ENCODE measurements at places on chromosomes 1 and 21. TPM values are rescaled to one million over a fixed set of nuclear protein-coding genes. Genes with fewer than 3 reads are reported as not detected.

- H3K4me3 ChIP-seq = no peak overlapping the region
- no peaks in the 10 kb centered on the region for H3K36me3 ChIP-seq
- no peaks in the 10 kb centered on the region for H3K27me3 ChIP-seq
- H3K27ac ChIP-seq = no peak overlapping the region
- H3K4me1 ChIP-seq = peaks cover 2% of the 10 kb centered on the region
Measured at GRCh38 chr1:61271412-61271789, 189.0 kb downstream of the NFIA start.

DNA sequence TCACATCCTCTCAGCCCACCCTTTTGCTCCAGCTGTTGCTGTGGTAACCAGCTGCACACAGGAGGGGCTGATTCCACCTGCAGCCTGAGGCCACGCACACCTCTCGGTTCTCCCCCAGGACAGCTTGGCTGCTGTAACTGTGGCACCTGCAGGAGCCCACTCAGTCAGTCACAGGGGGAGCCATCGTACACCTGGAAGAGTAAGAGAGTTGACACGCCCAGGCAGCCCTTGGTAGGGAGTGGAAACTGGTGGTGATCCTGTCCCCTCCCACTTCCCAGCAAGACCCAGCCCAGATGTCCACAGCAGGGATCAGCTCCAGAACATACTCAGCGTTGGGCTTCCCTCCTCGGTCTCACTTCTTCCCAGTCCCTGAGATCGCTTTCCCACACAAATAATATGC lies 32.2 kb upstream of the BACE2 start:
- peaks cover 30% of the 10 kb centered on the region for H3K4me1 ChIP-seq
- H3K27me3 ChIP-seq = peaks cover 3% of the 10 kb centered on the region
- no peak overlapping the region for H3K4me3 ChIP-seq
- H3K27ac ChIP-seq = peak overlapping the region; percentile 65
- DNase-seq = peak; percentile 64

DNA sequence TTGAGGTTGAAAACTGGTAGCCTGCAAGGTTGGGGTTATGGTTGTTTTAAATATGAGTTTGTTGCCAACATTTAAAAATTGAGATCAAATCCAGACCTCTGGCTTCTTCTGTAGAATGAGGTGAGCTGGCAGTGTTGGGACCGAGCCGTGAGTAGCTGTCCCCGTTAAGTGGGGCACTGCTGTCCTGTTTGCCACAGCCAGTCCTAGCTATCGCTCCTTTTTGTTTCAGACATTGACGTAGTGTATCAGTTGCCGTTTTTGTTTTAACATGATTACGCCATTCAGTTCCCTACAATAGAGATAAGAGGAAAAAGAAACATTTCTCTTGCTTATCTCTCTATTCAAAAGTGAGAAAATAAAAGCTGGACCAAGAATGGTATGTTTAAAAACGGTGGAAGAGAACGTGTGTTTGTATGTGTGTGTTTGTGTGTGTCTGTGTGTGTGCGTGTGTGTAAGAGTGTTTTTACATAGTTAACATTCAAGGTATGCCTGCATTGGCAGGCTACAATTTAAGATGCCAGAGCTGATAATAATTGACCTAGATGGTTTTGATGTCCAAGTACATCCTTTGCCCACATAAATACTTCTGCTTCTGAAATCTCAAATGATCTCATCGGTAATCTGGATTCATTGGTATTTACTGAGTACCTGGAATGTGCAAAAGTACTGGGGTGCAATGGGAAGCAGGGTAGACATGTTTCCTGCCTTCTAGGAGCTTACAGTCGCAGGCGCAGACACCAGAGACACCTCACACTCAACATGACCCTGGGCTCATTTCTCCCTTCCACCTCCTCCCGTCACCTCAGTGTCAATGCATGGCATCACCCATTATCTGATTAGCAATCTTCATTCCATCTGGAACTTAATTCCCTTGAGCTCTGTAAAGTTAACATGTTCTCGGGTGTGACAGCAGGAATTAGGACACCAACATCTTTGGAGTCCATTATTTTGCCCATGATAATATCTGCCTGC lies 65.8 kb downstream of the HUNK start:
- peaks cover 4% of the 10 kb centered on the region for H3K36me3 ChIP-seq
- no peak for DNase-seq
- no peaks in the 10 kb centered on the region for H3K4me1 ChIP-seq
- no peak overlapping the region for H3K27ac ChIP-seq

- H3K27me3 ChIP-seq = no peaks in the 10 kb centered on the region
- peak; percentile 92 for DNase-seq
- H3K27ac ChIP-seq = peak overlapping the region; percentile 43
- peaks cover 2% of the 10 kb centered on the region for H3K4me1 ChIP-seq
- H3K4me3 ChIP-seq = no peak overlapping the region
Measured at GRCh38 chr21:17921579-17922530, 102.7 kb upstream of the C21orf91 start.

DNA sequence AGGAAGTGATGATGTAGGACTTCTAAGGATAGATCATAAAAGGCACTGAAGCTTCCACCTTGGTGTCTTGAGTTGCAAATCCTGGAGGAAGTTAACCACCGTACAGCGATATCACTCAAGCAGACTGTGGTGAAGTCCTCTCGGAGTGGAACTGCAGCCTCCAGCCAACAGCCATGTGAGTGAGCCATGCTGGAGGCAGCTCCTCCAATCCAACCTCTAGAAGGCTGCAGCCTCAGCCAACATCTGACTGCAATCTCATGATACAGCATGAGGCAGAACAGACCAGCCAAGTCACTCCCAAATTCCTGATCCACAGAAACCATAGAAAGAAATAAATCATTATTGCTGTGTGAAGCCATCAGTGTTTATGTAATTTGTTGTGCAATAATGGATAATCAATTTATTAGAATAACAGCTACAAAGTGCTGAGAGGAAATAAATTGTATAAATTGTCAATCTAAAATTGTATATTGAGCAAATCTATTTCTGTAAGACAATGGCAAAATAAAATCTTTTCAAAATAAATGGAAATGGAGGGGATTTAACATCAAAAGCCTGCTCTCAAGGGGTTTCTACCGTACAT lies 65.0 kb downstream of the PRSS38 start:
- no peak overlapping the region for H3K4me3 ChIP-seq
- peaks cover 5% of the 10 kb centered on the region for H3K4me1 ChIP-seq

DNA sequence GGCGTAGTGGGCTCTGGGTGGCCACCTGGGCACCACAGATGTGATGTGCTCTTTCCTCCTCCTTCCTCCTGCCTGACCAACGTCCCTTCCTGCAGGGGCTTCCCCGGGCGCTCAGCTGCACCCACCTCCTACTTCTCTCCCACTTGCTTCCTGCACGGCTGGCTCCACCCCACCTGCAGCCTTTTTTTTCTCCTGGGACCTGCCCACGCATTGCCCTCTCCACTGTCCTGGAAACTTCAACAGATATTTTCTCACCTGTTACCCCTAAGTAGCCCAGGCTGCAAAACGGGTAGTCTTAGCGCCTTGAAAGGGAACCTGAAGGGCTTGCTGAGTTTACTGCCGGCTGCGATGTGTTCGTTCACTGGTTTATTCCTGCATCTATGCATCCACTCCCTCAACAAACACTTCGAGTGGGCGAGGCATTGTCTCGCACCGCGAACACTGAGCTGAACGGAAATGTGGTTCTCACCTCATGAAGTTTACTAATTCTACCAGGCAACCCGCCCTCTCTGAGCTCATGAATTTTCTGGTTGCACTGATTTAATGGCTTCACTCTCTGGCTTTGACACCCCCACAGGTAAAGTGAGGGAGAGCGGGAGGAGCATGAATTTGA lies 23.6 kb downstream of the ZBTB18 start:
- H3K4me3 ChIP-seq = no peak overlapping the region
- no peak for DNase-seq
- H3K27me3 ChIP-seq = peaks cover 2% of the 10 kb centered on the region
- no peaks in the 10 kb centered on the region for H3K36me3 ChIP-seq
- no peak overlapping the region for H3K27ac ChIP-seq
- peaks cover 12% of the 10 kb centered on the region for H3K4me1 ChIP-seq

GRCh38 chr1:32159189-32159588 lies 20.3 kb upstream of the TXLNA start:
- DNase-seq = no peak
- H3K27ac ChIP-seq = no peak overlapping the region
- no peak overlapping the region for H3K4me3 ChIP-seq

DNA sequence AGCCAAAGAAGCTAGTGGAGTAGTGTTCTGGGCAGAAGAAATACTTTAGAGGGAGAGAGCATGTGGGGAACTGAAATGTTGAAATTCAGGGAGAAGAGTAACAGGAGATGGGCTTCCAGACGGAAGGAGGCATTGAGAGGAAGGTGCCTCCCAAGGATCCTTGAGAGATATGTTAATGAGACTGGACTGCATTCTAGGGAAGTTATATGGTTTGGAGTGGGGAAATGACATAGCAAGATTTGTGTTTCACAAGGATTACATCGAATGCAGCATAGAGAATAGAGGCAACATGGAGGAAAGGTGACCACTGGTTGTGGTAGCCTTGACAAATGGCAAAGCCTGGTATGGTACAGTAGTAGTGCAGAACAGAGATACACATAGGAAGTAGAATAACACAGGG lies 160.5 kb upstream of the HMCN1 start:
- H3K27me3 ChIP-seq = no peaks in the 10 kb centered on the region
- DNase-seq = no peak
- H3K36me3 ChIP-seq = no peaks in the 10 kb centered on the region
- no peak overlapping the region for H3K27ac ChIP-seq
- no peaks in the 10 kb centered on the region for H3K4me1 ChIP-seq

GRCh38 chr1:91526496-91526895 lies 25.8 kb downstream of the CDC7 start:
- H3K27ac ChIP-seq = peak overlapping the region; percentile 5
- DNase-seq = peak; percentile 42
- H3K27me3 ChIP-seq = no peaks in the 10 kb centered on the region
- H3K4me3 ChIP-seq = no peak overlapping the region

HCRTR1 gene
- 0.04 TPM for total RNA-seq

RBP7 gene
- 5.7 TPM for total RNA-seq

CD34 gene
- total RNA-seq = 62.2 TPM

PDPN gene
- total RNA-seq = 14.5 TPM

TTC13 gene
- total RNA-seq = 15.0 TPM

FAM72C gene
- total RNA-seq = 0.31 TPM

CDA gene
- total RNA-seq = 0.13 TPM

Data from muscle of leg (tissue), 16 donors.